Omental fat pad (tissue), 4 donors: ENCODE measurements at places on chromosomes 3 and 15.

DNA sequence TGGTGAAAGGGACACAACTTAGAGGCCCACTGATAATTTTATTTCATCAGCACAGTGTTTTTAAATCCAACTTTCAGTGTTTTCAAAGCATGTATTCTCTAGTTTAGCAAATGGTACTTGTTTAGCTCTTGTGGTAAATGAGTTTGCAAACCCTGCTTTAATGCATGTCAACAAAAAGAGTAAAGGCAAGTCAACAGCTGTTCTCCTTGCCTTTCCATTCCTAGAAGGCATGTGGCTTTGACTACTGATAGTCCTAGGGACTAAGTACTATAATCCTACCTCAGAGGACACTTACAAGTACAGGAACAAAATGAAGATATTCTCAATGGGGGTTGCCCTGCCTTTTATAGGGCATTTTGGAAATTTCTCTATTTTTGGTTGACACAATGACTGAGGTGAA lies 13.1 kb downstream of the NPTN start:
- DNase-seq, result no peak

DNA sequence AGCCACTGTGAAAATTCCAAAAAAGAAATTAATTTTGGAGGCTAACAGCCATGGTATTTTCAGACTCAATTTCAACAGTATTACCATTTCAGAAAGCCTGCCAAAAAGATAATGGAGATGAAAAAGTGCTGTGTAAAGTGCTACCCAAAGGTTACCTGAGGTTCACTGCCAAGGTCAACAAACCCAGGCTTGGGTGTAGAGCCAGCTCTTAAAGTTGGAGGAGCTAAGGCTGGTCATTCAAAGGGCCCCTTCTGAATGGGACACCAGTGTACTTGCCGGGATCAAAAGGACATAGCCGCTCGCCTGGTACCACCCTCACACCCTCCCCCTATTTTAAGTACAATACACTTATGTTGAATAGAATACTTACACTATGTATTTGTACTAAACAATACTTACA lies 64.5 kb downstream of the ETV5 start:
- DNase-seq, result no peak

GRCh38 chr15:42226648-42227047 lies 18.5 kb upstream of the VPS39 start:
- no peak for DNase-seq

- DNase-seq, result no peak
Observed at GRCh38 chr15:60859996-60860494, 369.1 kb downstream of the RORA start.

- DNase-seq, result no peak
Observed at GRCh38 chr3:56248021-56248420, 220.2 kb downstream of the ERC2 start.
